ENCODE measurements at places on chromosomes 13 and 19.

- DNase-seq = no peak
Measured at GRCh38 chr19:47421844-47422395, 2.6 kb upstream of the MEIS3 start.

GRCh38 chr19:46755077-46755852 lies 9.0 kb upstream of the STRN4 start:
- DNase-seq = no peak

- DNase-seq = no peak
Measured at GRCh38 chr13:50629966-50630365, 213.5 kb downstream of the DLEU7 start.

DNA sequence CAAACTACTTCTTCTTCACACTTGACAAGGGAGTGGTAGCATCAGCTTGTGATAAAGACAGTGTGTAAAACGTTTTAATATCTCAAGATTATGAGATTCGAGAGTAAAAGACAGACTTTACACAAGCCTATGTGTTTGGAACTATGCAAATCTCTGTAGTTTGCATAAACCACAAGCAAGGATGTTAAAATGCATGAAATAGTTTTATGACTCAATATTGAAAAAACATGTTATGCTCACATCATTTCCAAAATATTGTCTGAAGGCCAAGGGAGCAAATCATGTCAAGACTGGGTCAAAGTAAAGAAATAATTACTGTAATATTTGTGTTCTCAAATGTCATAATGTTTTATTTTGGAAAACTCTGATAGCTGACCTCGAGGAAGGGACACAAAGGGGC lies 316.8 kb upstream of the KLF12 start:
- DNase-seq = no peak

- no peak for DNase-seq
Measured at GRCh38 chr19:53462861-53463260, 4.7 kb upstream of the ZNF813 start.

- DNase-seq = no peak
Measured at GRCh38 chr13:52371736-52372247, 34.2 kb downstream of the THSD1 start.

DNA sequence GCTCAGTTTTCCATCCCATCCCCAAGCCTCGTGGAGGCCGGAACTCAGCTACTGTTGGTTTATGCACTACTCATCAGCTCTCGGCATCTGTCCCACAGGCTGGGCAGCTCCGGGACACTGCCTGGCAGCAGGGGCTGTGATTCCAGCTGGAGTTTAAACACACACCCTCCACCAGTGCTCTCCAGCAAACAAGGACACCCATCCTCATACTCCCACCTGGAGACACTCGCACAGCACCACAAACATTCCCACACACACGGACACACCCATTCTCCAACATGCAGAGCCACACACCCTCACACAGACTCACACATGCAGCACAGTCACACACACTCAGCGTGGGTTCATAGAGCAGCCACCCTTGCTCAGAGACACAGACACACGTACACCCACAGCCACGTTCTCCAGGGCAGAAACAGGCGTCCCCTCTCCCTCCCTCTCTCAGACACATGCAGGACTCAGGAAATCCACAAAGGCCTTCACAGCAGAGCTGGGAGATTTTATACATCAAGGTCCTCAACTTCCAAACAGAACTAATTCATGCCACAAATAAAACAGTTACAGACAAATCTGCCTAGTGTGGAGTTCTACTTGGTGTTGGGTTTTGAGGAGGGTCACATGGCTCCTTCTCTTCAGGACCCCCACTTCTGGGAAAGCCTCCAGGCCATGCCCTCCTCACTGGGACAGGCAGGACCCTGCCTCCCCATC lies 785.4 kb downstream of the UQCRFS1 start:
- DNase-seq = no peak

DNA sequence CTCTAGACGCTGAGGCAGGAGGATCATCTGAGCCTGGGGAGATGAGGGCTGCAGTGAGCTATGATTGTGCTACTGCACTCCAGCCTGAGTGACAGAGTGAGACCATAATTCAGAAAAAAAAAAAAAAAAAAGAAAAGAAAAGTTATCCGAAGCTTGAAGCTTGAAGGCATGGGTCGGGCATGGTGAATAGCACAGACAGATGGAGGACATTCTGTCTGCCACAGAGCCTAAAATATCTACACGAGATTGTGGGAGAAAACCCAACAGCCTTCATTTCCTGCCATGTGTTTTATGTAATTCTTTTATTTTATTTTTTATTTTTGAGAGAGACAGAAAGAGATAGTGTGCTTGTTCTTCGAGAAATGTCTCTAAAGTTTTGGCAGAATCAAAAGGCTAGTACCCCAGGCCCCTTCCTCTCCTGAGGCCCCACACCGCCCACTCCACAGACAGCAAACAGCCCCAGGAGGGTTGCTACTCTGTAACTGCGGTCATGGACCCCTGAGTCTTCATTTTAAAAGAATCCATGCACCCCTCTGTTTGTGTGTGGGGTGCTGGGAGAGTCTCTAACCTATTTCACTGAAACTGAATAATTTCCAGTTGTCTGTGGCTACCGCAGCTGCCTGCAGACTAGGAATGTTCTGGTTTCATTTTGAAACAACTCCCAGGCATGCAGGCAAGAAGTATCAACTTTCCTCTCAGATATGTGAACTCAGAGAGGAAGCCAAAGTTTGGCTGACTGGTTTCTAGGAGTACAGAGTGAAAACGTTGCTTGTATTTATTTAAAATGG lies 38.4 kb upstream of the RCBTB2 start:
- peak; percentile 4 for DNase-seq

GRCh38 chr19:55809381-55810058 lies 22.3 kb downstream of the NLRP11 start:
- no peak for DNase-seq

DNA sequence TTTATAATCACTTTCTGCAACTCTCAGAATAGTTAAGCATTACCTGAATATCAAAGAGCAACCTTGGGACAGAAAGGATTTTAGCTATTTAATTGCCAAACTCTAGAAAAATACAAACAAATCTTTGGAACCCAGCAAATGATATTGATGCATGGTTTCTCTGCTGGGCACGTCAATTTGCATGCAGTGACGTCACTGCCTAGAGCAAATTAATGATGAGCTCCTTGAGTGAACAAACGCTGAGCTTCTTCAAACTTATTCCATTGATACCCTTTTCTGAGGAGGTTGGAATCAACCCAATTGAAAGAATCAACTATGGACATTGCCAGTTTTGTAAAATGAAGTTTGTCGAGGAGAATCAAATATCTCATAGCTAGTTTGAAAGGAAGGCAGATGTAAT lies 259.9 kb upstream of the SOX21 start:
- DNase-seq = no peak

GRCh38 chr19:40599902-40600569 lies 1.1 kb upstream of the LTBP4 start:
- no peak for DNase-seq

GRCh38 chr19:33089010-33089409 lies 8.0 kb downstream of the GPATCH1 start:
- DNase-seq = no peak

DNA sequence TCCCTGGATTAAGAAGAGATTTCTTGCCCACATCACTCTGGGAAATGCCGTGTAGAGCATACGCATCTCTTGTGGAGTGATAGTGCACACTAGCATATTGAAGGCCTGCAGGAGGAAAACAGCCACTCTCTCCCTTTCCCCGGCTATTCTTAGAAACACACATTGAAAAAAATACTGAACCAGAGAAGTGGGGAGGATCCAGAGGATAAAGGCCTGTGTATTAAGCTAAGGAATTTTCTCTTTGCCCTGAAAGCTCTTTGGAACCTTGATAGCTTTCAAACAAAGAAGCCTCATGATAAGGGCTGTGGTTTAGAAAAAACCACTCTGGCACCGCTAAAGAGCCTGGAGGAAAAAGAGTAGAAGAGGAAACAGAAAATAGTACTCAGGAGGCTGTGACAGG lies 386.1 kb upstream of the NBEA start:
- no peak for DNase-seq

DNA sequence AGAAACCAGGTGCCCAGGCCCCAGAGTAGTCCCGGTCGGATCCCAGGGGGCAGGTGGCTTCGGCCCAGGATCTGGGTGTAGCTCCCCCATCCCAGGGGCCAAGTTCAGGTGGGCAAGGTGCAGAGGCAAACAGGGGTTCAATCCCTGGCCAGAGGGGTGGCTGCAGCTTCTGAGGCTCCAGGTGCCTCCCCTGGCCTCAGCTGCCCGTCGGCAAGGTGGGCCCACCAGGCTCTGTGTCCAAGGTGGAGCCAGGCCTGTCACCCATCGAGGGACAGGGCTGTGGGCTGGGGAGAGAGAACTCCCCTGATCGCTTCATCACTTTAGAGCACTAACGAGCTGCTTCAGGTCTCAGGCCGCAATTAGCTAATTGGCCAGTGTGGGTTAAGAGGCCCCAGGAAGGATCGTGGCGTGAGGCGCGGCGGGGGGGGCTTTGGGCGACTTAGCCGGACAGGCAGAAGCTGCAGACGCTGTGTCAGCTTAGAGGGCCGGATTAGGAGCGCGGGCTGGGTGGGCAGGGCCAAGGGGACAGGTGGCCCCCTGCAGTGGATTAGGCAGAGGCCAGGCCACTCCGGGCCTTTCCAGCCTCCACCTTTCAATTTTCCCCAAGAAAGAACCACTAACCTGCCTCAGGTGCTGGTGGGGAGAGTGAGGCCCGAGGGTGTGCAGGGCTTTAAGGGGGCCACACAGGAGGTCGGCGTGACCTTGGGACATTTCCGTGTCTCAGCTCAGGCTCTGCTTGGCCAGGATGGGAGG lies 2.8 kb upstream of the RAX2 start:
- DNase-seq = no peak

- DNase-seq = no peak
Measured at GRCh38 chr13:107866032-107866940, 349.1 kb downstream of the LIG4 start.

- DNase-seq = peak; percentile 70
Measured at GRCh38 chr13:73715114-73715910, 418.9 kb downstream of the KLF12 start.

DNA sequence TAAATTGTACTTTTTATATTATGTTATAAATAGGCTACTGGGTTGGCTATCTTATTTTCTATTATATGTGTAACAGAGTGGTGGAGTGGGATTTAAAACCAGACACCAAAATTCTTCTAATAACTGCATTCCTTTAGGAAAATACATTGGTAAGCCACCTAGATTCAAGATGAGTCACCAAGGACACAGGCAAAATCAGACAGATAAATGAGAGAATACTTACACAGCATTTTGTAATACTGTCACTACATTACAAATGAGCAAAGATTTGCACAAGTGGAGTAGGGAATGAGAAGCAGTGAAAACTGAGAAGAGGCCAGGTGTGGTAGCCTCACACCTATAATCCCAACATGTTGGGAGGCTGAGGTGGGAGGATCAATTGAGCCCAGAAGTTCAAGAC lies 6.2 kb upstream of the SPART start:
- no peak for DNase-seq

DNA sequence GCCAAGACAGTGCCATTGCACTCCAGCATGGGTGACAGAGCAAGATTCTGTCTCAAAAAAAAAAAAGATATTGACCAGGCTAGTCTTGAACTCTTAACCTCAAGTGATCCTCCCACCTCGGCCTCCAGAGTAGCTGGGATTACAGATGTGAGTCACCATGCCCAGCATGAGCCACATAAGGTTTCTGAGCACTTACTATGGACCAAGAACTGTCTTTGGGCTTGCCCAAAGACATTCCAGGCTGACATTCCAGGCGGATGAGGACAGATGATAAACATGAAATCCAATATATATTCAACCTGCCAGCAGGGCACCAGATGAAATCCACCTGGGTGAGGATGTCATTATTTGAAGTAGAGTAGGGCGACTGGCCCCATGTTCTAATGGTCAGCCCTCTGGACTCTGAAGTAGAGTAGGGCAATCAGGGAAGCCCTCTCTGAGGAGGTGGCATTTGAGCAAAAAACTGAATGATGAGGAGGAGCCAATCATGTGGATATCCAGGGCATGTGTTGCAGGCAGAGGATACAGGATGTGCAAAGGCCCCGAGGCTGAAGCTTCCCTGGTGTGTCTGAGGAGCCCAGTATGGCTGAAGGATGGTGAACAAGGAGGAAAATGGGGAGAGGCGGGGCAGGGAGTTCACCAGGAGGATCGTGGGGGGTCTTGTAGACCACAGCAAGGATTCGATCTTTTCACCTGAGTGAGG lies 4.0 kb downstream of the C19orf38 start:
- no peak for DNase-seq

- no peak for DNase-seq
Measured at GRCh38 chr19:48279747-48280146, 9.9 kb downstream of the ZNF114 start.

DNA sequence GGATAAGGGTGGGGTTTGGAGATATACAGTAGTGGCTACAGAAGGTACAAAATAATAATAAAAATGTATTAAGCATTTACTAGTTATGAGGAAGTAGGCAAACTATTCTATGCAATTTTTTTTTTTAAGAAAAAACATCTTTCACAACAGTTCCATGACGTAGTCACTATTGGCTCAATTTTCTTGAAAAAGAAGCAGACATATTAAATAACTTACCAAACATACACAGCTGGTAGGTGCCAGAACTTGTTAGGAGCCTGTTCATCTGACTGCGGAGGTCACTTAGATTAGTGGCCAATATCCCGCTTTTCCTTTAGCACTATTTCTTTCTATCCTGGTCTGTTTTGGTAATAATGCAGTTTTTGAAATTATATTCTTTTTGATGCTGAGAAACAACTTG lies 593.5 kb downstream of the KCTD12 start:
- DNase-seq = no peak

- peak; percentile 21 for DNase-seq
Measured at GRCh38 chr19:2032296-2032941, 16.9 kb upstream of the BTBD2 start.

GRCh38 chr19:15198951-15199660 lies 1.7 kb downstream of the NOTCH3 start:
- no peak for DNase-seq

DNA sequence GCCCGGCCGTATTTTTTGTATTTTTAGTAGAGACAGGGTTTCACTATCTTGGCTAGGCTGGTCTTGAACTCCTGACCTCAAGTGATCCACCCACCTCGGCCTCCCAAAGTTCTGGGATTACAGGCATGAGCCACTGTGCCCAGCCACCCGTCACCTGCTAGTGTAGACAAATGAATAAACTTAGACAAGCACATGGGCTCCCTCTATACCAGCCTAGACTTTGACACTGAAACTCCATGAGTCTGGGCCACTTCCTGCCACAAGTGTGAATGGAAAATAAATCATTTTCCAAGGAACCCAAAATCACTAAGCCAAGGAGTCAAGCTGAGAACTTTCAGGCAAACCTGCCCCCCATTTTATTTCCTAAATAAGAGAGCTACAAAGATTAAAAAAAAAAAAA lies 27.0 kb upstream of the TPT1 start:
- DNase-seq = no peak

- no peak for DNase-seq
Measured at GRCh38 chr19:41744850-41745249, 10.5 kb upstream of the CEACAM6 start.

- no peak for DNase-seq
Measured at GRCh38 chr19:14061751-14062557, at the start of gene PALM3. TSS of gene PALM3 (minus strand) at chr19:14062076. CDS start at chr19:14061980, 96 bp downstream.

- DNase-seq = no peak
Measured at GRCh38 chr13:33112766-33113165, 96.5 kb downstream of the KL start.

- no peak for DNase-seq
Measured at GRCh38 chr19:16626796-16627192, 1.2 kb downstream of the MED26 start.

GRCh38 chr13:44048326-44048725 lies 168.6 kb downstream of the LACC1 start:
- DNase-seq = no peak

GRCh38 chr13:32639502-32640105 lies 53.4 kb downstream of the PDS5B start:
- peak; percentile 36 for DNase-seq

- DNase-seq = peak; percentile 40
Measured at GRCh38 chr19:14536926-14537692, 7.7 kb downstream of the TECR start.

- no peak for DNase-seq
Measured at GRCh38 chr13:106566641-106567473, 1.1 kb downstream of the ARGLU1 start.
